ENCODE measurements at places on chromosomes 3 and 15. TPM values are rescaled to one million over a fixed set of nuclear protein-coding genes. Genes with fewer than 3 reads are reported as not detected.

GRAMD1C gene
- total RNA-seq, result 0.26 TPM

CPB1 gene
- total RNA-seq, result not detected

SNTN gene
- total RNA-seq, result not detected

TIMMDC1 gene
- total RNA-seq, result 91.0 TPM

ITIH1 gene
- total RNA-seq, result not detected

FAM81A gene
- total RNA-seq, result 1.2 TPM

CAMK2N2 gene
- total RNA-seq, result 0.53 TPM

CCDC80 gene
- 0.28 TPM for total RNA-seq

IQSEC1 gene
- 93.7 TPM for total RNA-seq

GOLGA8Q gene
- total RNA-seq, result 28.6 TPM

CCR9 gene
- total RNA-seq, result not detected

EBLN2 gene
- total RNA-seq, result 15.5 TPM

EIF3J gene
- 121 TPM for total RNA-seq

EAF2 gene
- total RNA-seq, result 12.9 TPM

CAMP gene
- total RNA-seq, result not detected

TTC14 gene
- 49.4 TPM for total RNA-seq

TMEM89 gene
- not detected for total RNA-seq

ITGA11 gene
- total RNA-seq, result 0.17 TPM

OR5K1 gene
- not detected for total RNA-seq

C3orf49 gene
- not detected for total RNA-seq

TPRG1 gene
- 5.0 TPM for total RNA-seq

GHRL gene
- 0.69 TPM for total RNA-seq

AMOTL2 gene
- total RNA-seq, result not detected

ISL2 gene
- 0.73 TPM for total RNA-seq

SH2D7 gene
- total RNA-seq, result not detected

GOLGA8S gene
- total RNA-seq, result 2.4 TPM

BOC gene
- 1.5 TPM for total RNA-seq

MAP6D1 gene
- total RNA-seq, result 2.6 TPM

HCLS1 gene
- total RNA-seq, result 297 TPM

ZNF774 gene
- total RNA-seq, result 1.3 TPM

MAN2A2 gene
- total RNA-seq, result 172 TPM

INKA1 gene
- 0.64 TPM for total RNA-seq

KCNMB3 gene
- 2.1 TPM for total RNA-seq

PRSS50 gene
- not detected for total RNA-seq

GPR171 gene
- total RNA-seq, result 66.1 TPM

FANCD2OS gene
- not detected for total RNA-seq

GREM1 gene
- not detected for total RNA-seq

CCDC39 gene
- not detected for total RNA-seq

SEMA5B gene
- not detected for total RNA-seq

ADIPOQ gene
- not detected for total RNA-seq

BRPF1 gene
- 51.9 TPM for total RNA-seq
